ENCODE measurements at places on chromosomes 4 and X. TPM values are rescaled to one million over a fixed set of nuclear protein-coding genes. Genes with fewer than 3 reads are reported as not detected.

DNA sequence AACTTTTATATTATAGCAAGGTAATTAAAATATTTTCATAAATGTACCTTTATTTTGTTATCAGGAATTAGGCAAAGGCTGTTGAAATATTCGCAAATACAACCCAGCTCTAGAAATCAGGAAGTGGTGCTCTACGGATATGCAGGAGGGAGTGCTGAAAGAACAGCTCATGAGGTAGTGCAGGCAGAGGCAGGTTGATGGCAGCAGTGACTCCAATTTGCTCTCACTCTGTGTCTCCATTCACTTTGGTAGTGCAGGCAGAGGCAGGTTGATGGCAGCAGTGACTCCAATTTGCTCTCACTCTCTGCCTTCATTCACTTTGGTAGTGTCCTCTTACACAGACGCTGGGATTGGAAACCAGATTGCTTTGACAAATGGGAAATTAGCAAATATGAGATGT lies 277.9 kb downstream of the TRIML1 start:
- DNase-seq: no peak

DNA sequence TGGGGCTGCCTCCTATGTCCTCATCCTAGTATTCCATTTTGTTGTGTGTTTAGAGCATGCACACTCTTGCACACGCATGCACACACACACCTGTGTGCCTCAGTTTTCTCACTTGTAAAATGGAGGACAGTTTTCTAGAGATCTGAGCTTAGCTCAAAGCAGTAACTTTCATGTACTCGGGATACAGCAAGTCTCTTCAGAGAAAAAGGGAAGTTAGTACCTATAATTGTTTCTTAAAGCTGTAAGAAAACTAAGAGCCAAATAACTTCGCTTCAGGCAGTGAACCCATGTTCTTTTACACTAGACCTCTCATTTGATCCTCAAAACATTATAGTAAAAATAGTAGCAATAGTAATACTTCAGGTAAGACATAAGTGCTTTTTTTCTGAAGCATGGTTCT lies 49.6 kb downstream of the KIT start:
- no peak for DNase-seq

GRCh38 chr4:106629268-106629625 lies 260.7 kb upstream of the GIMD1 start:
- peak; percentile 48 for DNase-seq

- DNase-seq: no peak
Measured at GRCh38 chr4:95284655-95285054, 264.1 kb downstream of the UNC5C start.

DNA sequence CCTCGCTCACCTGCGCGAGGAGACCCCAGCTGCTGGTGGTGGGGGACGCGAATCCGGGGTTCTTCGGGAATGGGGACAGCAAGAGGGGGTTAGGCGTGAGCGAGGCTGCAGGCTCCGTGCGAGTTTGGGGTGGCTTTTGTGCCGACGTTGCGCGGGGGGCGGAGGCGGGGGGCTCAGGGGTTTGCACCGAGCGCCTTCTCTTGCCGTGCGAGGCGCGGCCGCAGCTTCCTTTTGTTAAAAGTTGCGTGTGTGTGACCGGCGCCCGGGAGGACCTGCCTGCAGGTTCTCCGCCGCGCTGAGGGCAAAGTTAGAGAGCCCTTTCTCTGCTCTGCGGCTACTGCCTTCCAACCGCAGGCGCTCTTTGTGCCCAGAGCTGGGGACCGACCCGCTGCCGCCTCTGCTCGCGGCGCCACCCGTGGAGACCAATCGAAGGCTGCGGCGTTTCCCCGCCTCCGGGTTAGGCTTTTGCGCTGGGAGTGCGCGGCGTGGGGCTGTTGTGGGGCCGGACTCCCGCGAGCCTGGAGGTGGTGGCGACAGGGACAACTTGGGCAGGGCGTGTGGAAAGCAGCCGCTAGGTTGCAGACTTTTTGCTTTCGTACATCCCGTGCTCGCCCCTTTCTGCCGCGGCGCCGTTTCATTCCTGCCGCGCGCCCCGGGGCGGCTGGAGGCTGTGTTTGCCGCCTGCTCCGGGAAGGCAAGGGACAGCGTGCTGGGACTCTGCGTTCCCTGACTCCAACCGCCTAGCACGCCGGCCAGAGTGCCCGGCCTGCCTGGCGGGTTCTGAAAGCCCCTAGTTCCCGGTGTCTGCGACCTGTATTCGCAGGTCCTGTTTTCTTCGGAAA lies 716 bp downstream of the KIT start:
- peak; percentile 56 for DNase-seq

DNA sequence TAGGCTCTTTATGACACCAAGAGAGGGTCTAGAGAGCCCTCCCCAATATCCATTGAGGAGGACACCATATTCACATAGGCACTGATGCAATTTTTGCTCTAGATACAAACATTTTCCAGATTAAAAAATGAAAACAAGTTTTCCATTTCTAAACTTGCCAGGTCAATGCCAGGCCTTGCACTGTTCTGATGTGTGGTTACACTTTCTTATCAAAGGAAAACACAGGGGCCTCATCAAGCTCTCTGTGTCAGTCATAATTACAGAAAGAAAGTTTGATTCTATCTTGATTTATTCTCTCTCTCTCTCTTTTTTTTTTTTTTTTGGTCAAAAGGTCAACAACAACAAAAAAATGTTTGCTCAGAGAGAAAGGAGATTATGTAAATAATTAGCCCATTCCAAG lies 80.2 kb upstream of the ACSL4 start:
- no peak for DNase-seq

DNA sequence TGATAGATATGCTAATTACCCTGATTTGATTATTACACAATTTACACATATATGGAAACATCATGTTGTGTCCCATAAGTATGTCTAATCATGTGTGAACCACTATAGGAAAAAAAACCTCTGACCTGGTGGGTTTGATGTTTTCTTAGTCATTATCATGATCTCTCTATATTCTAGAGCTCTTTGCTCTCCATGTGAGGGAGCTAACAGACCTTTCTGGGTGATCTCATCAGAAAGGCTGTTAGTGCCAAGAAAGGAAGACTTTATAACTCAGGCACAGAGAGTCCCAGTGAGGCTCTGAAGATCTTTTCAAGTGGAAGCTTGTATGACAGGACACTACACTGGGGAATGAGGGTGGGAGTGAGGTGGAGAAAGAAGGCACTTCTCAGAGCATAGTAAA lies 527.7 kb upstream of the MAGEB2 start:
- peak; percentile 52 for DNase-seq

DNA sequence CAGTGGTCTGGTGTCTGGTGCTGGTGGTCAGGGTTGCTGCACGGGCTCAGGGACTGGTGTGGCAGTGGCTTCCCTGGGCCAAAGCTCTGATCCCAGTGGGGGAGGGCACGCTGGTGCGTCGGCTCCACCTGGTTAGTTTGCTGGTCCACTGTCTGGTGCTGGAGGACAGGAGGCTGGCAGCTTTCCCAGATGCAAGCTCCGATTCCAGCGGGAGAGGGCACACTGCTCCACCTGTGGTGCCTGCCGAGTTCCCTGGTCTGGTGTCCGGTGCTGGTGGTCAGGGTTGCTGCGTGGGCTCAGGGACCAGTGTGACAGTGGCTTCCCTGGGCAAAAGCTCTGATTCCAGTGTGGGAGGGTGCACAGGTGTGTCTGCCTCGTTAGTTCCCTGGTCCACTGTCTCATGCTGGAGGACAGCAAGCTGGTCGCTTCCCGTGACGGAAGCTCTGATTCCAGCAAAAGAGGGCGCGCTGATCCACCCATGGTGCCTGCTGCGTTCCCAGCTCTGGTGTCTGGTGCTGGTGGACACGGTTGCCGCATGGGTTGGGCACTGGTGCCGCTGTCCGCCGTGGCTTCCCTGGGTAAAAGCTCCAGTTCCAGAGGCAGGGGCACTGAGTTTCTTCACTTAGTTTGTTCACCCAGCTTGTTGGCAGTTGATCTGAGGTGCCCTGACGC lies 5.8 kb downstream of the VMA21 start:
- DNase-seq: peak; percentile 4

- peak; percentile 75 for DNase-seq
Measured at GRCh38 chr4:78059524-78059889, 2.4 kb downstream of the FRAS1 start.

DNA sequence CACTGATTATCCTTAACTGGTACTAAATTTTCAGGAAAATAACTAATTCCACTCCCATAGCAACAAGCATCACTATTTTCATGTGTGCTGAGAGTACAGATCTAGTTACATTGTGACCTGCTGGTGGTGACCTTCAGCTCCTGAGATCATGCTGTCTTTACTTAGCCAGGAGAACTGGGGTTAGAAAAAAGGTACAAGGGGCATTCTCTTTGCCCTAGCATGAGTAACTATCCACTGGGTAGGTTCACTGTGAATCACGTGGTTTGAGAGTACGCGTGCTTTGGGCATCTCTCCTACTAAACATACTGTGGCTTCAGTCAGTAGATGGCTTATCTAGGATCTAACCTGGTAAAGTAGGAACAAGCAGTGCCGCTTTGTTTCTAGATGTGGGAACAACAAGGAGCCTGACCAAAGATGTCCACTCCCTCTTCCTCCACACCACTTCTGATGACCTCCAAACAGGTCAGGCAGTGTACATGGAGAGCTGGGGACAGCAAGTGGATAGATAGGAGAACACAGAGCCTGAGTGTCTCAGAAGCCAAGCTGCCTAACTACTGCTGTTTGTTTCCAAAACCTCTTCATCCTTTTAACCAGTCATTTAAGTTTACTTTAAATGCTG lies 90.2 kb downstream of the CBR4 start:
- DNase-seq: no peak

DNA sequence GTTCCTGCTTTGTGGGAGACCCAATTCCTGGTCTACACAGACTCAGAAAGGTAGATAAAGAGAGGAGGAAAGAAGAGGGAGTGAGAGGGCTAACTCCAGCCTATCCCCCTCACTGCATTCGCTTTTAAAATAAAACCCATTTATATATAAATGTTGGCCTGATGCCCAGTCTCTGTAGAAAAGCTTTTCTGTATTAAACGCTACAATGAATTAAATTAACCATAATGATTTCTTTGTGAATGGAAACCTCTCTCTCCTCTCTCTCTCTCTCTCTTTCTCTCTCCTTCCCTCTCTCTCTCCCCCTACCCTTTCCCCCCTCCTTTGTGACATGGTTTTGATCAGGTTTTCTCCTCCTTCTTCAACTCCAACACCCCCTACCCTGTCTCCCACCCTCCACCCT lies 34.8 kb downstream of the PJA1 start:
- no peak for DNase-seq

DNA sequence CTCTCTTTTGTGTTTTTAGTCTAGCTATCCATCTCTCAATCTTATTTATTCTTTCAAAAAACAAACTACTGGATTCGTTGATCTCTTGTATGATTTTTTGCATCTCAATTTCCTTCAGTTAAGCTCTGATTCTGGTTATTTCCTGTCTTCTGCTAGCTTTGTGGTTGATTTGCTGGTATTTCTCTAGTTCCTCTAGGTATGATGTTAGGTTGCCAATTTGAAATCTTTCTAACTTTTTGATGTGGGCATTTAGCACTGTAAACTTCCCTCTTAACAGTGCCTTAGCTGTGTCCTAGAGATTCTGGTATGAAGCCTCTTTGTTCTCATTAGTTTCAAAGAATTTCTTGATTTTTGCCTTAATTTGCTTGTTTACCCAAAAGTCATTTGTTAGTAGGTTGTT lies 15.2 kb upstream of the NEXMIF start:
- DNase-seq: no peak

The ADRA2C gene
- not detected for total RNA-seq

All from dermis blood vessel endothelial cell (primary cell).